ENCODE measurements at places on chromosomes 4 and X.

DNA sequence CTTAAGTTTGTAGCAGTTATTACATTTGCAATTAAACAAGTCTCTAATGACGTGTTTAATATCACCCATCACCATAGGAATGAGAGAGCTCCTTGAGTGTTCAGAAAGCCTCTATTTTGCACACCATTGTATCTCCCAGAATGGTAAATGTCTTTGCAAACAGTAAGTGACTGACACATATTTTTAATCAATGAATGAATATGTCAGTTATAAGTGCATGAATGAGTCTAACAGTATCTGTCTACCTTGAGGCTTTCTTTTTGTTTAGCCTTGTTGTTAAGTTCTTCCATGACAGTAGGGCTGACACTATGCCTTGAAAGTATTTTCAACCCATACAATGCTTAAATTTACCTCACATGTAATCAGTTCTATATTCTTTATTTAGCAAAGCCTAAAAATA is 292.2 kb downstream of the STPG2 start:
- no peak for DNase-seq

DNA sequence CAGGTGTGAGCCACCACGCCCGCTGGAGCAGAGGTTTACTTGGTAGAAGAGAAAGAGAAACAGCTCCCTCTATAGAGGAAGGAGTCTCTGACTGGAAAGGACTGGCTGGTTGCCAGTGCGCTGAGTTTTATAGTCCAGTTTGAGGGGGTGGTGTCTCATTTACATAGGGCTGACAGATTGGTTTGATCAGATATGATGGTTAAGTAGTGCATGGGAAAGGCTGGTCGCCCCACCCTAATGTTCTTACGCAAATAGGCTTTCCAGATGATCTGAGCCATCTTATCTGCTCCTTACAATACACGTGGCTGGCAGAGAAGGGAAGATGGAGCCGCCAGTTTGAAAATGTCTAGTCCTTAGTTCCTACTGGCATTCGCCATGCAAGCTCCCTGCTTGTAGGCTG is 439.5 kb downstream of the NAF1 start:
- DNase-seq = no peak

GRCh38 chrX:136835761-136836160 is 44.8 kb downstream of the RBMX start:
- DNase-seq = no peak

- no peak for DNase-seq
Measured at GRCh38 chr4:15531792-15532191, 62.1 kb downstream of the CC2D2A start.

DNA sequence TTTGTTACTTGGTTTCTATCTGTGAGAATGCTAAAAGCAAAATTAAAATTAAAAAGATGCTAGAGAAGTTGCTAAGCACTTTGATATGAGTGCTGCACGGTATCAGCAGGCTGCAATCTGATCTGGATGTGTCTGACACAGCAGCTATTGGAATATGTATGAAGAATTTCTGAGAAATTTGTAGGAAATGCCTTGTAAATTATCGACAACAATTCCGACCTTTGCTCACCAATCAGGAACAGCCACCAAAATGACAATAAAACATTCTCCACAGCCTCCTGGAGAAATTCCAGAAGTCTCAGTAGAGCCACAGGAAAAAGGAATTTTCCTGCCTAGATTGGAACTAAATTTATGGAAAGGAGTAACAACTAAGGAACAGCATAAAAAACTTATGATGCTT is 82.5 kb downstream of the TIGD2 start:
- no peak for DNase-seq

- DNase-seq = peak; percentile 94
Measured at GRCh38 chr4:83548151-83548905, 12.4 kb downstream of the GPAT3 start.

DNA sequence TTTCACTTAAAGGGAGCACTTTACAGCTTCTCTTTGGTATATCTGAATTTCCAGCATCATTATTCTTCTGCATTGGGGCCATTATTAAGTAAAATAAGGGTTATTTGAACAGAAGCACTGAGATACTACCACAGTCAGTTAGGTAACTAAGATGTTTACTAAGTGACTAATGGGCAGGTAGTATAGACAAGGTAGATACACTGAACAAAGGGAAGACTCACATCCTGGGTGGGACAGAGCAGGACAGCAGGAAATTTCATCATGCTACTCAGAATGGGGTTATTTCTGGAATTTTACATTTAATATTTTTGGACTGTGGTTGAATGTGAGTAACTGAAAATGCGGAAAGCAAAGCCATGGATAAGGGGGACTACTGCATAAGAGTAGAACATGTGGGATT is 316.0 kb downstream of the CCSER1 start:
- no peak for DNase-seq

GRCh38 chr4:6884341-6884870 is 25.2 kb upstream of the TBC1D14 start:
- no peak for DNase-seq

DNA sequence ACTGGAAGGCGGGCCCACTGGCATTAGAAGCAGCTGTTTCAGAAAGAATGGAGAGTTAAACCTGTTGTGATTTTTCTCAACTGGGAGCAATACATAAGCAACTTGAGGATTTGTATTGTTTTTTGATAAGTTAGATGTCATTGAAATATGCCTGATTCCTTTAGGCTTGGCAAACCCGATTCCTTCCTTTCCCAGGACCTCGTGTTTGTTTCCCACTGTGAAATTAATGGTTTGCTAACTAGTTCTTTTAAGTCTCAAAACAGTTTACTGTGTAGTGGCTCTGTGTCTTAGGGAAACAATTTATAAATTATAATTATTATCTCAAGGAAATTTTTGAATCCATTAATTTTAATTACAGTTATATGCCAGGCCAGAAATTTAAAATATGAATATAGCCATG is 218.0 kb downstream of the DCTD start:
- no peak for DNase-seq

- no peak for DNase-seq
Measured at GRCh38 chr4:74038425-74039314, at the start of gene CXCL3. CXCL3 (minus strand) TSS chr4:74038689; CDS start chr4:74038611, 78 bp downstream.
